Thyroid gland (tissue), 4 donors: ENCODE measurements at places on chromosomes 1 and 21.

DNA sequence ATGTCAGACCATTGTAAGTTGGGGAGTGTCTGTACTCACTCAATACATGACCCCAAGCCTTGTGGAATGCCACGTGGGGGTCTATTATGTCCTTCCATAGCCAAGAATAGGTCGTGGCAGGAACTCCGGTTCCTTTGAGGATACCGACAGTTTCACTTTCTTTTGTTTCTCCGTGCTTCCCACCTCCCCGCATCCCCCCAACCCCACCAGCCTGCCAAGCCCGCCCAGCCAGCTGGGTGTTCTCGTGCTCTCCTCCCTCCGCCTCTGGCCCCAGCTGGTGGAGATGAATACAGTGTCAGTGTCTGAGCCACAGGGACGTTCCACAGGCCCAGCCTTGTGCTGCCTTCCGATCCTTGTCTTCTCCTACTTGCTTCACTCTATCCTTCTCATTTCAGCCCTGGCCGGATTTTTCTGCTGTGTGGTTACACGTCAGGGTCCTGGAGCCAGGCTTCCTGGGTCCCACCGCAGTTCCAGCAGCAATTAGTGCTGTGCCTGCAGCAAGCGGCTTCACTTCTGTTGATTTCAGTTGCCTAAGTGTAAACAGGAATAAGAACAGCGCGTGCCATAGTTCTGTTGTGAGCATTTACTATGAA is 4.1 kb upstream of the AGTRAP start:
- DNase-seq = no peak

DNA sequence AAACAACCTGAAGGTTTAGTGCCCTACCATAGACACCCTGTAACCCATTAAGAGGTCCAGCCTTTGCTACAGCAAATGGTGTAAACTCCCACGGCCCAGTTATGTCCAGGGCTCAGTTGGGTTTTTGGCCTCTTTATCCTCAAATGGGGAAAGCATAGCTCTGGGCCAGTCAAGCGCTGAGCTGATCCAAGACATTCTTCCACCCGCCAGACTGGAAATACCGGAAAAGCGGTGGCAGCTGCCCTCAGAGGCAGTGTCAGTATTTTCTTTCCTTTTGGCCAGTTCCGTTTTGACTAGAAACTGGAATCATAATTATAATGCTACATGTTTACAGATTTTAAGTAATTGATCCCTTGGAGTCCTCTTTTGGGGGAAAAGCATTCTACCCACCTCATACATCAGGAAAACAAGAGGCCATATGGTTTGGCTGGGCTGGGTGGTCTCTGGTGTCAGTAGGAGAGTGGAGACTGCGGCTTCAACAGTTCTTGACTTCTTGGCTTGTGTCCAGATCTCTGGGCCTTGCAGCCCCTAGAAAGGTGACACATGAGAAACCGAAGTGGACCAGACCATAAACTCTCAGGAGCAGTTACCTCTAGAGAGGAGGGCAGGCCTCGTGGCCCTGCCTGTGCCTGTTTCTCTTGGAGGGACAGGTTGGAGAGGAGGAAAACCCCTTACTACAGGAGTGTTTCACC is 30.2 kb upstream of the CLDN14 start:
- peak; percentile 93 for DNase-seq

- DNase-seq = no peak
These were observed 12.4 kb upstream of the USP1 start for GRCh38 chr1:62424411-62424810.

DNA sequence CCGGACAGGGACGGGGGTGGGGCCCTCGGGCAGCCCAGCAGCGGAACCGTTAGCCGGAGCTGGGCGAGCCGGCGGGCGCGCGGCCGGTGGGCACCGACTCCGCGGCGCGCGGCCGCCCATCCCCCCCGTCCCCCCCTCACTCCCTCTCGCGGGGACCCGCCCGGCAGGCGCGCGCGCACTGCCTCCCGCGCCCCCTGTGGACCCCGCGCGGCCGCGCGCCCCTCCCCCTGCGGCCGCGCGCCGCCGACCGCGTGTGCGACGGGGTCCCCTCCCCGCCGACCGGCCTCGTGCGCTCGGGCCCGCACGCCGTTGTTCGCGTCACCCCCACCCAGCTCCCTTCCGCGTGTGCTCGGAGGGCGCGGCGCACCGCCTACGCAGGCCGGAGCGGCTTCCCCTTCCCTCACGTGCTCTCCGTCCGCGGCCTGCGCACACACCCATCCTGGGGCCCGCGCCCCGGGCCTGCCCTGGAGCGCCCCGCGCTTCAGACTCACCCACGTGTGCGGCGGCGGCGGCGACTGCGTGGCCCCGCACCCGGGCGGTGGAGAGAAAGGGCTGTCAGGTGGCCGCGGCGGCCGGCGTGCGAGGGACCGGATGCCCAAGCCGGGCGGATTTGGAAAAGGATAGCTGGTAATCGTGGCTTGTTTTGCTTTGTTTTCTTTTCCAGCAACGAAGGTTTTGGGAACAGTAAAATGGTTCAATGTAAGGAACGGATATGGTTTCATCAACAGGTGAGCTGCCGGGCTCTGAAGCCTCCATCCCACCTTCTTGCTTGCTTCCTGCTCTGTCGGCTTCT is 717 bp downstream of the YBX1 start:
- DNase-seq = peak; percentile 70

- DNase-seq = no peak
These were observed 257.0 kb upstream of the LYPLAL1 start for GRCh38 chr1:218916720-218917119.

DNA sequence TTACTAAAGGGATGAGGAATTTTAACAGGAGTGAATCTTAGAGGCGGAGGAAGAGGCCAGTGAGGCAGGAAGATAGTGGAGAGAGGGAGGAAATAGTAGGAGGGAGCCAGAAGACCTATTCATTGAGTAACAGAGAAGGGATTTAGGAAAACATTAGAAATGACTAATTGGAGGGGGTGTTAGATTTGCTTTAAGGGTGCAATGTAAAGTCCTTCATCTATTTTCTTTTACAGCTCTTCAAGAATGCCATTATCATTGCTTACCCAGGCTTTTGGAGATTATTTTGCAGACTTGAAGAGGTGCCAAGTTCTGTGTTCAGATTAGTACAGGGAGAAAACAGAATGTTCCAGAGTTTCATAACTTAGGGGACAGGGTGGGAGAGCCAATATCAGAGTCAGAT is 33.8 kb downstream of the OR10J1 start:
- no peak for DNase-seq

- no peak for DNase-seq
These were observed 40.9 kb upstream of the IKBKE start for GRCh38 chr1:206429421-206429820.

DNA sequence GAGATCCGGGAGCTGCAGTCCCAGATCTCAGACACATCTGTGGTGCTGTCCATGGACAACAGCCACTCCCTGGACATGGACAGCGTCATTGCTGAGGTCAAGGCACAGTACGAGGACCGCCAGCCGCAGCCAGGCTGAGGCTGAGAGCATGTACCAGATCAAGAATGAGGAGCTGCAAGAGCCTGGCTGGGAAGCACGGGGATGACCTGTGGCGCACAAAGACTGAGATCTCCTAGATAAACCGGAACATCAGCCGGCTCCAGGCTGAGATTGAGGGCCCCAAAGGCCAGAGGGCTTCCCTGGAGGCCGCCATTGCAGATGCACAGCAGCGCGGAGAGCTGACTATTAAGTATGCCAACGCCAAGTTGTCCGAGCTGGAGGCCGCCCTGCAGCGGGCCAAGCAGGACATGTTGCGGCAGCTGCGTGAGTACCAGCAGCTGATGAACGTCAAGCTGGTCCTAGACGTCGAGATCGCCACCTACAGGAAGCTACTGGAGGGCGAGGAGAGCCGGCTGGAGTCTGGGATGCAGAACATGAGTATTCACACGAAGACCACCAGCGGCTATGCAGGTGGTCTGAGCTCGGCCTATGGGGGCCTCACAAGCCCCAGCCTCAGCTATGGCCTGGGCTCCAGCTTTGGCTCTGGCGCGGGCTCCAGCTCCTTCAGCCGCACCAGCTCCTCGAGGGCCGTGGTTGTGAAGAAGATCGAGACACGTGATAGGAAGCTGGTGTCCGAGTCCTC is 25.5 kb downstream of the ETV3L start:
- DNase-seq = peak; percentile 78

- no peak for DNase-seq
These were observed 216 bp downstream of the PRKCZ start for GRCh38 chr1:2050461-2050792.

- peak; percentile 57 for DNase-seq
These were observed at the start of gene SLC16A4 for GRCh38 chr1:110390692-110391245. Gene SLC16A4, minus strand, starts transcription at chr1:110391026. Its CDS starts 1,703 bp downstream, at chr1:110389323.

DNA sequence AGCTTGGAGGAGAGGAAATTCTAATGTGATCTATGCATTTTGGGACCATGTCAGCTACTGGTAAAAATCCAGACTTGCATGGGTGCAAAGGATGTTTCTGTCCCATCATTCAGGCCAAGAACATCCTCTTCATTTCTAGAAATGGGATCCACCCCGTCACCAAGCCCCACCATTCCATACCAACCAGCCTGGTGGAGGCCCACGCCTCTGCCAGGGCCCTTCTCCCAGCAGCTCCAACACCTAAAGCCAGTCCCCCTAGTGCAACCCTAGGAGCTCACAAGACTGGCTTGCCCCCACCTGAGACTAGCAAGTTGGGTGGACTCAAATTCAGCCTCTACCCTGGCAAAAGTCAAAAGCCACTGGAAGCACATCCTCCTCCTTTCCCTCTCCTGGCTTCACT is 1.9 kb downstream of the ARHGEF11 start:
- DNase-seq = no peak

GRCh38 chr1:21217812-21218596 is 41.3 kb upstream of the EIF4G3 start:
- peak; percentile 14 for DNase-seq

- peak; percentile 10 for DNase-seq
These were observed 971 bp upstream of the GNG4 start for GRCh38 chr1:235650341-235651169.

DNA sequence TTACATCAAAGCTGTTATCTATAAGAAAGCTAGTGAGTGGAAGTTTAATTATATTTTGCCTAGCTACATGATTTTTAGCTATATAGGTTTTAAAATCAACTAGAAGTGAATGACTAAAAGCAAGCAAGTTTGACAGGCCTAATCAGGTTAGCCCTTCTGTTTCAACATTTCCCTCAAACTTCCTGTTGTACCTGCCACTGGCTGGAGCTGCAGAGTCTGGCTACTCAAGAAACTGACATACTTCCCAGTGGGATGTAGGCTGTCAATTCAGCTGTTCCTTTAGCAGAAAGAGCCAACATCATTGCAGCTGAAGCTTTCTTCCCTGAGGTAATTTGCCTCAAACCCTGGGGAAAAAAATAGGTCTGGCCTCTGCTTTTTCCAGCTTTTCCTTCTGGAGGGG is 87.1 kb upstream of the TNR start:
- DNase-seq = no peak

DNA sequence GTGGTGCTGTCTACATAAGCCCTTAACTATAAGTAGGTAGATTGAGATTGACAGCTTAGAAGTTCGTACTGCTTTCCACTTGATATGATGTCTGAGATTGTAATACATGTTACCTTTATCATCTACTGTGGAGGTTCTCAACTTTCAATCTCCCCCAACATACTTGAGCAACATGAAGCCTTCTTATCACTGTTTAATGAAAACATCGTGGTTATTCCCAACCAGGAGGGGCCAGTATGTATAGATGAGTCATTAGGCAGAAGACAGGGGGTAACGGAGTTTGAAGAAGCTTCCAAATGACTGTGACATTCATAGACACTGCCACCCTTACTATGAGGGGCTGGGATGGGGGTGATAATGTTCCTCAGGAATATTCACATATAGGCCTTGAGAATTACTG is 36.0 kb downstream of the CENPF start:
- DNase-seq = no peak

DNA sequence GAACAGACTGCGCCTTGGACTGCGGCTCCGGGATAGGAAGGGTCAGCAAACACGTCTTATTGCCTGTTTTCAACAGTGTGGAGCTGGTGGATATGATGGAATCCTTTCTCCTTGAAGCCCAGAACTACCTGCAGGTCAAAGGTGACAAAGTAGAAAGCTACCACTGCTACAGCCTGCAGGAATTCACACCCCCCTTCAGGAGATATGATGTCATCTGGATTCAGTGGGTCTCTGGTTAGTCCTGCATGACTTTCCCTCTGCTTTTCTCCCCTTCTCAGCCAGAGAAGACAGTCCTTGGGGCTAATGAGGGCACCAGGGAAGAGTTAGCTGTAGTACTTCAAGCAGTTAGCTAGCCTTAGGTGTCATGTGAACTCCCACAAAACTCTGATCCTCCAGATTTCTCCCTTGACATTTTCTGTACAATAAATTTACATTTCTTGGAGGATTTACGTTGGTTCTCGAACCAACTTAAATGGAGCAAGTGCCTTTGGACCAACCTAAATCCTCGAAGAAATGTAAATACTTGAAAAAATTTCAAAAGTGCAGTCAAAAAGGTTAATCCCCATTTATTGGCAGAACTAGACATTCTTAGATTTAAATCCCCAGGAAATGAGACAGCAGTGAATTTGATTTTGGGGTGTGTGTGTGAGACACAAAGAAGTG is 20.9 kb downstream of the NTMT2 start:
- no peak for DNase-seq
